GM23248 (cell line): ENCODE measurements at places on chromosomes 11 and 22.

GRCh38 chr11:121800240-121800639 lies 315.8 kb downstream of the BLID start:
- no peak for DNase-seq

DNA sequence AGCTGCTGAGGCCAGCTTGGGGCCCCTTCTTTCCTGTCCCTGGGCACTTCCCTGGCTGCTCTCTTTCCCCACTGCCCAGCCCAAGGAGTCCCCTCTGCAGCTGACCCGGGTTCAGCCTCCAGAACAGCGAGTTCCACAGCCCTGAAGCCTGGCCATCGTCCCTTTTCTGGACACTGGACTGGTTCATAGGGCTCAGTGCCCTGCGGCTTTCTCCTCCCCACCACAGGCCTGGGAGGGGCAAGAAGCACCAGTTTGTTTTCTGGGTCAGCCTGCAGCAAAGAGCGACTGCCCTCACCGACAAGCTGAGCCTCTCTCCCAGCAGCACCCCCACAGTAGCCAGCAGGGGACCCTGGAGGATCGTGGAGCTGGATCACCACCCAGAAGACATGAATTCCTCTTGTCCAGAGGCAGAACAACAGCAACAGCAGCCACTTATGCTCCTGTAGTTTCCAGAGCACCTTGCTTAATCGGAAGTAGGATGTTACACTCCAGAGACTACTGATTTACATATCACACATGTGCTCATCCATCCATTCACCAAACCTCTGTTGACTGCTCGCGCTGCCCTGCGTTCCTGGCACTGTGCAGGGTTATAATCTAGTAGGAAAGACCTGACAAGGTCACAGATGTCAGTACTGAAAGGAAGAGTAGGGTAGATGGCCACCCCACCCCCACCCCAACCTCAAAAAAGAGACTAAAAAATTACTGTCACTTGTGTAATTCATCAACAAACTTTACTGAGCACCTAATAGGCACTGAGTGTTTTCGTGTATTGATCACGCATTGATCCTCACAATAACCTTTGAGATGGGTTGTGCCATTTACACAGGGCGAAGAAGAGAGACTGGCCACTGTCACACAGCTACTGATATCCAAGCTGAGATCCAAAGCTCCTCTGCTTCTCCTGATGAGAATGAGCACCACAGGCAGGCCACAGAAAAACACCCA lies 13.0 kb upstream of the CXCR5 start:
- peak; percentile 44 for DNase-seq

DNA sequence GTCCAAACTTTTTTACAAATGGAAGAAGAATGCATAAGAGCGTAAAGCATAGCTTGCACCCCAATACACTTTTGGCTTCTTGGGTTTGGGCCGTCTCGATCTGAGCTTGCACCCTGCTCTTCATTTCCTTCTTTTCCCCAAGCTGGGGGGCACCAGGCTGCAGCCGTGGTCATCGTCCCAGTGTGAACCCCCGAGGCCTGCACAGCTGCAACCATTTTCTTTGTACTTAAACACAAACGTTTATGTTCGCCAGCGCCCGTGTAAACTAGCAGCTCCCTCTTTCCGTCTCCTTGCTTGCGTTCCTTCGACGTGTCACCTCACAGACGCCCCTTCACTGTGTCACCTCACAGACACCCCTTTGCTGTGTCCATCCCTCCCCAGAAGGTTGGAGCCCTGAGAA lies 10.1 kb downstream of the KRTAP5-5 start:
- DNase-seq = no peak

DNA sequence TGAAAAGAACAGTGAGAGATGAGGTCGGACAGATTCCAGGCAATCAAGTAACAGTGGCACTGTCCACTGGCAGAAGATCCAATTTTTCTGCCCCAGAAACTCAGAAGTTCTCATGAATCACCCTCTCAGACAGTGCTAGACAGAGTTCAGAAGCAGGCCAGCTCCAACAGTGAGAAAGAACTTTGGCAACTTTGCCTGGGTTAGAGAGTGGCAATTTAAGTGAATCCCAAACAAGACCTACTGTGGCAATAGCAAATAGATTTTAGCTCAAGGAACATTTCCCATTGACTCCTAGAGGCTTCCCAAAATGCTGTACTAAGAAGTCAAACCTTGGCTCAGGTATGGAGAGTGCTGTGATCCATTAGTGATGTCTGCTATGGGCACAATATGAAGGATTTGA lies 12.3 kb downstream of the CD44 start:
- DNase-seq = peak; percentile 88

DNA sequence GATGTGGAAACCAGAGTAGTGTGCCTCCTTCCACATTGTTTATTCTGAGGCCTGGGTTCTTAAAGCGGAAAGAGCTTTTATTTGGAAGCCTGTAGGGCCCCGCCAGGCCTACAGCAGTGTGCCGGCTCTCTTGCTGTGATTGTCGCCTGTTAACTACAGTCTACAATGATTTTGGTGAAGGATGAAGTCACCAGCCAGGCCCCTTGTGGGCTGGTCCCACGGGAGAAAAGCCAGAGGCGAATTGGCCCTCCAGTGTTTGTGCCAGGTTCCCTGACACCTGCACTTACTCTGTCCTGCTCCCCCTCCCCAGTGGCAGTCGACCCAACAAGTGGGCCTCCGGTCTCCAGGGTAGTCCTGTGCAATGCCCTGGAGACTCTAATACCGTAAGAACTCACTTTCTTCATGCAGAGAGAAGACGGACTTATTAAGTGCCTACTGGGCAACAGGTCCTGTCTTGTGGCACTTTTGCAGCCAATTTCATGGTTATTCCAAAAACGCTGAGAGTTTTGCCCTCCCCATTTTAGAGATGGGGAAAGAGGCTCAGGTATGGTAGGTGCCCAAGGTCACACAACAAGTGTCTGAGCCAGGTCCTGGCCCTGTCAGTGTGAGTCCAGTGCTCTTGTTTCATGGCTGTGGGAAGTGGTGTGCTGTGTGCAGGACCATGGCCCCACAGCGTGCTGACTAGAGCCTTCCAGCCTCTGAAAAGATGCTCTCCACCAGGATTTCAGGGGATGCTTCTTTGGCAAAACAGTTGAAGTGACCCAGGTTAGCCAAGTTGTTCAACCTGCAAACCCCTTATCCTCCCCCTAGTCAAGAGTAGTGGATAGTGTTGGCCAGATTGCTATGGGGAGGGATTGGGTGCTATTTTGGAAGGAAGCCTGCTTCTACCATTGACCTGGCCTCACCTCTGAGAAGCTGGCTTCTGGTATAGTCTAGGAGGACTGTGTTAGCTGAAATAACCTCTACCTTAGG lies 1.4 kb downstream of the MICAL2 start:
- peak; percentile 37 for DNase-seq

- no peak for DNase-seq
Observed at GRCh38 chr22:39419096-39419495, 19.5 kb downstream of the TAB1 start.

- DNase-seq = no peak
Observed at GRCh38 chr11:27228232-27228905, 134.6 kb downstream of the CCDC34 start.

- no peak for DNase-seq
Observed at GRCh38 chr11:6663794-6664469, 8.3 kb upstream of the DCHS1 start.

DNA sequence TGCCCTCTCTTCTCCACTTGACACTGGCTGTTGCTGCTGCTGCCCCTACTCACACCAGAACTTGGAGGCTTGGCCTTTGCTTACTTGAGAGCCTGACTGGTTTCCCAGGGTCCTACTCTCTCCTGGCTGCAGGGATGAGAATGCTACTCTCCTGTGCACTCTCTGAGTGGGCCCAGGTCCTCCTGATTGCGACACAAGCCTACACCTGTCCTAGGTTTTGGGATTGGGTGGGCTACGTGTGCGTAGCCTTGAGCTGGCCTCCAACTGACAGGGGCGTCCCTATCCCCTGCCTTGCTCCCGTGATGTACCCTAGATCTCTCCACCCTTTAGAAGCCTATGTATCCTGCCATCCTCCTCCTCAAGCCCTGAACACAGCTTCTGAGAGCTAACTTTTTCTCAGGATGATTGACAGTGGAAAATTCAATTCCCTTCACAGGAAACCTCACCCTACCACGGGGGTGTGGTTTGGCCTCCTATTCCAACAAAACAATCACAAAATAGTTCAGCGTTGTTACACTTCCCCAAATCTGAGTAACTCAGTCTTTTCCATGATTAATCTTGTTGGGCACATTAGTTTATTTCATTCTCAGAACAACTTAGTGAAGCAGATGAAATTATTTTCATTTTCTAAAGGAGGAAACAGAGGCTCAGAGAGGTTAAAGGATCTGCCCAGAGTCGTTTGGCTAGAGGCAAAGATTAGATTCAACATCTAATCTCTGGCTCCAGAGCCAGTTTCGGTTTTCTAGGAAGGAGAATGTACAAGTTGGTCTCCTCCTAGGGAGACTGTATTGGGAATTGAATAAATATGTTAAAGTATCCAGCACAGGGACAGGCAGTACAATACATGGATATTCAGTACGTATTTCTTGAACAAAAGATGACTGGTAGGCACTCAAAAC lies 17.6 kb upstream of the AMOTL1 start:
- peak; percentile 37 for DNase-seq

- DNase-seq = peak; percentile 62
Observed at GRCh38 chr11:108221371-108221770, 1.1 kb downstream of the NPAT start.

DNA sequence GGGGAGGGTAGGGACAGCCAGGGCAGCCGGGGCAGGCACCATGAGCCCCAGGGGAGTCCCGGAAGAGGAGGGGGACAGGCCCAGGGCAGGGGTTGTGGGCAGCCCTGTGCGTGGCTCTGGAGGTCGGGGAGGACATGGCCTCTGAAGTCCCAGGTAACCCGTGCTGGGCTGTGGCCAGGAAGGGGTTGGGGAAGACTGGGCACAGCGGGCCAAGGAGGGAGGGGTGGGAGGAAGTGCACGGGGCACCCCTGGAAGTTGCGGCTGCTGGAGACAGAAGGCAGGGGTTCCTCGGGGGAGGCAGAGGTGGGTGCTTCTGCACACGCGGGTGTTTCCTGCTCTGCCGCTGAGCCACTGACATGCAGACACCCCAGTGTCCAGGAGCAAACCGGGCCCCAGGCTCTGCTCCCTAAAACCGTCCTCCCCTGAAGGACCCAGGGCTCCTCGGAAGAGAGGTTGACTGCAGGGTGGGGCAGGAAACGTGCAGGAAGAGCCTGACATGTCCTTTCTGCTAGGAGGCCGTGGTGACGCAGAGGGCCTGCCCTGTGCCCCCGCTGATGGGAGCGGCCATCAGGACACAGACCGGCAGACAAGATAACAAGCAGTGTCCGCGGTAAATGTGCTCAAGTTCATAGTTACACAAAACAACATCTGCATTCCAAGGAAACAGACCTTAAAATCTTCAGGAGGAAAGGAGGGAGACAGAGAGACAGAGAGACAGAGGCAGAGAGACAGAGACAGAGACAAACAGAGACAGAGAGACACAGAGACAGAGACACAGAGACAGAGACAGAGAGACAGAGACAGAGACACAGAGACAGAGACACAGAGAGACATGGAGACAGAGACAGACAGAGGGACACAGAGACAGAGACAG lies 5.7 kb downstream of the TNNI2 start:
- no peak for DNase-seq

GRCh38 chr22:29359469-29359868 lies 28.9 kb downstream of the AP1B1 start:
- peak; percentile 65 for DNase-seq

DNA sequence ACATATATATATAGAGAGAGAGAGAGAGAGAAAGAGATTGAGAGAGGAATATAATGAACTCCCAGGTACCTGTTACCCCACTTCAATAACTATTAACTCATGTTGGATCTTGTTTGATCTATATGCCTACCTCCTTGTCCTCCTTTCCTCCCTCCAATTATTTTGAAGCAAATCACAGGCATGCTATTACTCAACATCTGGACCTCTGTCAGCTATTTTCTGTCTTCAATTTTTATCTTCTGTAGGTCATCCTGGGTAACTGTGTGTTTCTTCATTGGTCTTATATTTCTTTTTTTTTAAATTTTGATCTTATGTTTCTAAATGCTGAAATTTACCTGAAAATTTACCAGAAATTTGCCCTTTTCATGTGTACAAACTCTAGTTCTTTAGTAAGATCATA lies 24.8 kb downstream of the UVRAG start:
- DNase-seq = peak; percentile 44

GRCh38 chr11:3823303-3823702 lies 14.9 kb downstream of the PGAP2 start:
- peak; percentile 94 for DNase-seq

GRCh38 chr11:77801477-77801876 lies 19.0 kb downstream of the RSF1 start:
- DNase-seq = no peak

- DNase-seq = no peak
Observed at GRCh38 chr11:68275721-68276507, 4.1 kb upstream of the C11orf24 start.

- no peak for DNase-seq
Observed at GRCh38 chr11:29783506-29783905, 233.3 kb downstream of the KCNA4 start.

DNA sequence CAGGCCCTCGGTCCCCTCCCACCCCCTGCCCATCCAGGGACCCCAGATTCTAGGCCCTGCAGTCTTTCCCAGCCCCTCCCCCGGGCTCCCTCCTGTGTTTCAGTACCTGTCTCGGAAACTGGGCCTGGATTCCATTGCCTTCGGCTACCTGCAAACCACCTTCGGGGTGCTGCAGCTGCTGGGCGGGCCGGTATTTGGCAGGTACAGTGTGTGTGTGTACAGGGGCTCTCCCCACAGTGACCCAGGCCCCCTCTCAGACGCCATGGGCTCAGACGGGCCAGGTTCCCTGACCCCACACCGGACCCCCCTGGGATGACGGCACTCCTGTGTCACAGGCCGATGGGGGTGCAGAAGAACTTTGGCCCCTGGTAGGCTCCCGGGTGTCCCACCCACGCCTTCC lies 21.1 kb downstream of the PHLDA2 start:
- DNase-seq = no peak
